ENCODE measurements at places on chromosomes 1 and 21.

DNA sequence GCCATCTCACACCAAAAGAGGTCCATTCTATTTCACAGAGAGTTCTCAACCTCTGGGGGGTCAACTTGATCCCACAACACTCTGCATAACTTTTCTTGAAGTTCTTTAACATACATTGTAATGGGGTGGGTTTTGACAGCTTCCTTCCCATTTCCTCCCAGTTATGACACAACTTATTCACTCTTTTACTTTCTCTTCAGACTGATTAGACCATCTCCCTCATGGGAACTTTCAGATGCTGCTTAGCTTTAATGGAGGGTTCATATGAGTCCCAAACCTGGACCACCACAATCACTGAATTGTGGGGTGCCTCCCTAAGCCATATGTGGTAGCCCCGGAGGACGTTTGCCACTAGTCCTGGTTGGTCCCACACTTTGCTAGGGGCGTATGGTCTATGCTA, 28.3 kb upstream of the KCNJ15 start:
- no peak for DNase-seq

DNA sequence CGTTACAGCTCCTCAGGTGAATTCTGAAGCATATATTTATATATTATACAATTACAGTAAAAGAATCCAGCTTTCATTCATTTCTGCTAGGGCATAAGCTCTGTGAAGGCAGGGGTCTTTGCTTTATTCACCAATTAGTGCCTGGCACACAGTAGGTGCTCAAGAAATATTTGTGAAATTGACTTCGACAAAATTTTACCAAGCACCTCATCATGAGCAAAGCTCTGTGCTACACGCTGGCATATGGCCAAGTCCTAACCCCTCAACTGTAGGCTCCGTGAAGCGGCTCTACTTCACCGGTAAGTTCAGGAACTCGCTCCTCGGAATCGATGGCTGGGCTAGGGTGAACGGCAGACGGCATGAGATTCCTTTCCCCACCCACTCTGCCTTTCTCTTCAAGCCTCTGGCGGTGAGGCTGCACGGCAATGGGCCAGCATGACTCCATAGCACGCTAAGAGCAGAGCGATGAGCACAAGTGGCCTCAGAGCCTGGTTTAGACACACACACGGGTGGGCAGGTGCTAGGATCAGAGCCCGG, 8.7 kb downstream of the C1orf174 start:
- no peak for DNase-seq

- no peak for DNase-seq
Observed at GRCh38 chr1:104488296-104489015, 738.8 kb downstream of the AMY1C start.

GRCh38 chr1:73627723-73628122, 570.3 kb downstream of the LRRIQ3 start:
- DNase-seq, result no peak

DNA sequence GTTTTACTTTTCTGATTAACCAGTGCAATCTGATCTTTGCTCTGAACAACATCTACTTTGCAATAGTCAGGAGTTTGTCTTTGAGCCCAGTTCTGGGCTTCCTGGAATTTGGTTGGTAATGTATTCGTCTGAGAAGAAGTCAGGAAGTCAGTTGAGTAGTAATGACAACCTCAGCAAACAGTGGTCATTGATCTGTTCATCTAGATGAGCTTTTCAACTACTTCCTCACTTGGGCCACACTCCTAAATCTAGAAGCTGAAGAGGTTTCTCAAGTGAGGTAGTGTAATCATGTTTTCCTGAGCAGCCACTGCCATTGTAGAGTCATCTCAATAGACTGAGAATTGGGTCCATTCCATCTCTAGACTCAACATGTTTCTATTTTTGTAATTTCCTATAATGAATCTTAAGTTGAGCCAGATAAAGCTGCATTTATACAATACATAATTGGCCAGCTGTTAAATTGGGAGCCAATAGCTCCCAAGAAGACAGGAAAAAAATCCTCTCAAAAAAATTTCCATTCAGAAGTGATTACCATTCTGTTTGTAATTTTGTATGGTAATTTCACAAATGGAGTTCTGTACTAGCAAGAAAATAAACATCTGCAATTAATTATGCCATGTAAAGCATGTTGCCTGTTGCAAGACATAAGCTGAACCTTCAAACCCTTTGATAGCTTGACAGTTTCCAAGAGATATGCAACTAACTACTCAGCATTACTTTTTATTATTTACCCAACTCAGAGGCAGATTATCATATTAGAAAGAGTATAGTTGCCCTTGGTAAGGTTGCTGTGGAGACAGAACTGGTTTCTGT, 49.6 kb downstream of the WDR64 start:
- no peak for DNase-seq

DNA sequence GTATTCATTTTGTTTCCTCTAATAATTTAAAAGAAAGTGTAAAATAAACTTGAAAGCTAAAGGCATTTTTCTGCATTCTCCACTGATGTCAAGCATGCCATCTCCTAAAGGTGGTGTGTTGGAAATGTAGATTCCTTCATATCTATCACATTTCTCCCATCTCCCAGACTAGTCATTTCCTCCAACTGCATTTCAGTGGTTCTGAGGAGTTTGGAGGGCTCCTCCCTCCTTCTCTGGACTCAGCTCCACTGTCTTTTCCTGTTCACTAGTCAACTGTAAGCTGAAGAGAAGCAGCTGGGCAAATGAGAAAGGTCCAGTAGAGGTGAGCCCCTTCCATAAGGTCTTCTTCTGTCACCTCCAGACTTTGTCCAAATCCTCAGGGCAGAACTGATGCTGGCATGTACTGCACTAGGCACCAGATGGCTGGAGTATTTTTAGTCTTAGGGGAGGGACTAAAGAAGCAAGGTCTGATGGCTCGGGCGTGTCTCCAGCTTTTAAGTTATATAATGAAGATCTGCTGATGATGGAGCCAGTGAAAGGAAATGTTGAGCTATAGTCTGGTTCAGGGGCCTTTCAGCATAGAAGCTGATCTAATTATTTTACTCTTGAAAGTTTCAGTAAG, 186.1 kb downstream of the NTNG1 start:
- DNase-seq, result no peak

DNA sequence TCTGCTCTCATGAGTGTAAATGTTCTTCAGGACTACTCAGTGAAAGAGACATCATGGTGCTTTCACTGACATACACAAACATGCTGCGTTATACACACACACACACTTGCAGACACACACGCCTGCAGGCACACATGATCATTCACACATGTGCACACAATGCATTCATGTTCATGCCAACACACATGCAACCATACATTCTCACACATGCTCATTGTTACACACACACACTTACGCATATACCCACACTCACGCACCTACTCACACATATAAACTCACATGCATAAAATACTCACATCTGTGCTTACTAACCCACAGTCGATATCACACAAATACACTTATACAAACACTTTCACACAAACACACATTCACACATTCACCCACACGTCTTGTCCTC, 241.6 kb downstream of the LMX1A start:
- no peak for DNase-seq

GRCh38 chr1:29462096-29462495, 225.8 kb downstream of the PTPRU start:
- no peak for DNase-seq

- no peak for DNase-seq
Observed at GRCh38 chr1:230351514-230351913, 74.6 kb downstream of the PGBD5 start.

DNA sequence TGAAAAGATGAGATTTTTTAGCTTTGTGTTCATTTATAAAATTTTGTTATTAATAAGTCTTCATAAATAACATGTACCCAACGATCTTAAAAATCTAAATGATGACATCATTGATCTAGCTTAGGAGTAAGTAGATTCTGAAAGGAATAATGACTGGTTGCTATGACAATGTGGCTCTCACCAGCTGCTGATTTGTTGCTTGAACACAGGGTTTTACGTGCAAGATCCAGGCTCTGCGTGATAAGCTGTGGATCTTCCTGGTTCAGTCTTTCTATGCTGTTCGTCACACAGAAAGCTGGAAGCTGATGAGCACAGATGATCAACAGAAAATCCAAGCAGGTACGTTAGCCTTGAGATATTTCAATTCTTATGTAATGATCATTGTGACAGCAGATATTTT, 49.1 kb upstream of the C1orf146 start:
- no peak for DNase-seq

- no peak for DNase-seq
Observed at GRCh38 chr1:5526822-5527551, 465.2 kb downstream of the NPHP4 start.
